ENCODE measurements at places on chromosomes 5 and 9.

DNA sequence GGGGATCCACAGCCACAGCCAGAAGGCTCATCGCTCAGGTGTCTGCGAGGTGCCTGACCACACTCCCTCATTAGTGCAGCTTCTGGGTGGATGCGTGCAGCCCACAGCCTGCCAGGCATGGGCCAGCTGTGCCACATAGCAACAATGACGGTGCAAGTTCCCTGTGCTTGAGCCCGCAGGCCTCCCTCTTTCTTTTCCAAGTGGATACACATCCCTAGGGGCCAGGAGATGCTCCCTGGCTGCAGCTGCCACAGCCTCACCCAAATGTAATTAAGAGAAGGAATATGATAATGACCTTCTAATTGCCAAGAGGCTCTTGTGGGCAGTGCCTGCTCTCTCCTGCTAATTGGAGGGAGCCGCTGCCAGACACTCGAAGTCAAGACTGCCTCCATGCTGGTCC lies 116.0 kb upstream of the PPP1R26 start:
- no peak for DNase-seq

GRCh38 chr5:54159153-54159892 lies 151.1 kb downstream of the ARL15 start:
- DNase-seq = no peak

DNA sequence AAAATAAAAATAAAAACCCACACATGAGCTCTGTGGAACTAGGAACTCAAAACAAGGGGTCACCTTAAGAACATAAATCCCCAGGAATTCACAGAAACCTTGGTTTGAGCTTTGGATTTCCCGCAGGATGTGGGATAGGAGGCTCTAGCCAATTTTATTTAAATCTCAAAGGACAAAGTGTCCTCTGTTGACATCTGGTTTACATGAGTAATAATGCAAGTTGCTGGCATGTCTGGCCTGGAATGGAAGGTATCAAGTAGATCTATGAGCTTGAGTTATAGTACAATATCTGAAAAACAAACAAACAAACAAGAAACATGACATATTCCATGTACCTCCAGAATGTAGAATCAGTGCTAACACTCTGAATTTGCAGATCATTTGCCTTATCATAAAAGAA lies 94.2 kb upstream of the SLIT3 start:
- DNase-seq = no peak

DNA sequence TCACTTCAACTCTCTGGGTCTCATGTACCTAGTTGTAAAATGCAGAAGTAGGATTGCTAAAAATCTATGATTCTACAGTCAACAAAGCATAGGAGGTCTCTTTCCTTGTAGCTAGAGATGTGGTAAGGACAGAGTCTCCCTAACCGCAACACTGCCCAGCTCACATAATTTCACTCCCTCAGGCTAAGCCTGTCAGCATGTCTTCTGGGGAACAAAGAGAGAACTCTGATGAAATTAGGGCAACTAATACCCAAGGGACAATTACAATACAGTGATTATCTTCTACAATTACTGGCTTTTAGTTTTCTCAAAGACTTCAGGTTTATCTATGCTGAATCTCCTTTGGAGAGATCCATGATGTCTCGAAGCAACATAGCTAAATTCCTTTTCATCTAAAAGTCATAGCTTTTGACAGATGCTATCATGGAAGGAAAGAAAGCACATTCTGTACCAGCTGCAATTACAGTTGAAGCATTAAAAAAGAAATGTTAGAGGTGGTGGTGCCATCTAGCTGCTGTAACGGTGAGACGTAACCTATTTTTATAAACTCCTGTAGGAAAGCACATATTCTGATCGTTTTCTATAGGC lies 141.1 kb upstream of the TARS1 start:
- no peak for DNase-seq

DNA sequence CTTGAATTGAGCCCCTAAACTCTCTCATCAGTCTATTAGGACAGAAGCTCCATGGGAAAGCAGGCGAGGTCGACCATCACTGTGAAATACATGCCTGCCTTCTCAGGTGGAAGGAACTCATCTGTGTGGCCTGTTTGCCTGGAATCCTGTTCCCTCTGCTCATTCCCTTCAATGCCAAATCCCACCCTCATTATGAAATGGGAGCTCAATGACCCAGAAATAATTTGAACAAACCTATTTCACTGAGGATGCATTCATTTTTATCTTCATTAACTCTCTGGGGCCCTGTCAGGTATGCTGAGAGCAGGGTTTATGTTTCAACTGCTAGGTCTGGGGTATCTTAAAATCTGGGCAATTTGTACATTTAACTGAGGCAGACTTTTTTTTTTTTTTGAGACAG lies 142.2 kb downstream of the MED27 start:
- DNase-seq = no peak

- DNase-seq = no peak
Observed at GRCh38 chr5:124027441-124027840, 515.5 kb downstream of the CSNK1G3 start.

GRCh38 chr9:35547889-35548418 lies 57.1 kb upstream of the TESK1 start:
- no peak for DNase-seq

DNA sequence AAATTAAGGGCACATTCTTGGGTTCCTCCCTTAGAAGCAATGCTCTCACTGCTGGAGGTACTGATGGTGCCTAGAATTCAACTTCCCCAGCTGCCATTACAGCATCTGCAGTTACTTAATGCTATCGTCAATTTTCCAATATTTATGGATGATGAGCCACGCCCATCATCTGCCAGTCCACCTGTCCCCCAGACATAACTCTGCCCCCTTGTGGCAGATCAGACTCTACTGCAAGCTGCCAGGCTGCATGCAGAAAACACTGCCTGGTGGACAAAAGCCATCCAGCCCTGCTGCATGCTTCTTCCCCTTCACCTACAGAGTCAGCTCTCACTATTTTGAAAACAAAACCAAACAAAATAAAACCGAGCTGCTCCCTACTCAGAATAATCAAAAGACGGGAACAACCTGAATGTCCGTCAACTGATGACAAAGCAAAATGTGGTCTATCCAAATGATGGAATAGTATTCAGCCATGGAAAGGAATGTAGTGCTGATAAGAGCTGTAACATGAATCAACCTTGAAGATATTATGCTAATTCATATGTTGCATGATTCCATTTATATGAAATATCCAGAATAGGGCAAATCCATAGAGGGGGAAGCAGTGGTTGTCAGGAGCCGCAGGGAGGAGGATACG lies 66.4 kb downstream of the RETREG1 start:
- DNase-seq = no peak

GRCh38 chr5:65076251-65076869 lies 307.6 kb downstream of the CWC27 start:
- DNase-seq = peak; percentile 3

DNA sequence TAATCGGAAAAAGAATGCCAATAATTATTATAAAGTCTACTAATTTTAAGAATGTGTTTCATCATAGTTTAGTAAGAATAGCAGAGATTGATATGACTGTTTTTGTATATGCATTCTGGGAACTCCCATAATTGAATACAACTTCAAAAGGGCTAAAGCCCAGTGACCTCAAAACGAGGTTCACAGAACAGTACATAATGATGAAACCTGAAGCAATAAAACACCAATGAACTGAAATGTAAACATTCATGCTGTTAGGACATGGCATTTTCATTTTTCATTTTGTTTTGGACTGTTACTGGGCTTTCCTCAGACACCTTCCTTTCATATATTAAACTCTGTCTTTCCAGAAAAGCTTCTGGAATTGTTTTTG lies 684 bp upstream of the JMY start:
- DNase-seq = no peak

- no peak for DNase-seq
Observed at GRCh38 chr5:138752341-138752950, 779 bp upstream of the CTNNA1 start.

- no peak for DNase-seq
Observed at GRCh38 chr9:135085830-135086546, 1.5 kb upstream of the OLFM1 start.

- no peak for DNase-seq
Observed at GRCh38 chr5:34905564-34905963, 9.7 kb downstream of the RAD1 start.

- no peak for DNase-seq
Observed at GRCh38 chr9:120934281-120934680, 7.7 kb upstream of the TRAF1 start.

DNA sequence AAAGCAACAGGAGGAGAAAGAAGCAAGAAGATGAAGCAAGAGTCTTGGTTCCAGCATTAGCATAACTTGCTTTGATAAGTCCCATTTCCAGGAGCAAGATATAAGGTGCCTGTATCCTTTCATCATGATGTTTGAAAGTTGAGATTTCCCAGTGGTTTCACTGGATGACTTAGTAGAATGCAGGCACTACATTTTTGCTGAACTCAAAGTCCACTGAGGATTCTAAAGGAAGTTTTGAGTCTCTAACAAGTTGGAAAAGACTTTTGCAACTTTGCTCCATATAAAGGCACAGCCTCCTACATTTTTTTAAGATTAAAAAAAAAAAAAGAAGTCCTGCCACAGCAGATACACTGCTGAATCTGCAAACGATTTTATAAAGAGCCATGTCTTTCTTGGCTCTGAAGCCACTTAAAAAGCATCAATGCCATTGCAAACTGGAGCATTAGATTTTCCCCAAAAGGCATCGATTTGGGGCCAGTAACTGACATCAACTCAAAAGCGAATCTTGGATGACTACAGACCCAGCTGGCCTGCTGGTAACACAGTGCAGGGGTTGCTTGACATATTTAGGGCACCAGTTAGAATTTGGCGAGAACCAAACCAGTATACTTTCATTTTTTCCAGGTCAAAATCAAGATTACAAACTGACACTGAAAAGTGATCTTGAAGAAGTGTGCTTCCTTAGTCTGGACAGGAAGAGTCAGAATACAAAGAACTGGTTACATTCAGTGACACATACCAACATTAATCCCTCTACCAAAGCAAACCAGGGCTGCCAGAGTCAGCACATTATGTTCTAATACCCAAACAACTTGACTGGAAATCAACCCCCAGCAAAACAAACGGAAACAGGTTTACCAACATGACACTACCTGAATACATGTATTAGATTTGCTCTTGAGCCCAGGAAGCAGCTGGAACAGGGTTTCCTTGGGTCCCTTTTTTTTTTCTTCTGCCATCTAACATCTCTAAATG lies 39.1 kb upstream of the KCNV2 start:
- no peak for DNase-seq

- no peak for DNase-seq
Observed at GRCh38 chr9:34372467-34373011, 4.2 kb downstream of the MYORG start.

- no peak for DNase-seq
Observed at GRCh38 chr9:36690412-36691168, 117.9 kb downstream of the MELK start.

DNA sequence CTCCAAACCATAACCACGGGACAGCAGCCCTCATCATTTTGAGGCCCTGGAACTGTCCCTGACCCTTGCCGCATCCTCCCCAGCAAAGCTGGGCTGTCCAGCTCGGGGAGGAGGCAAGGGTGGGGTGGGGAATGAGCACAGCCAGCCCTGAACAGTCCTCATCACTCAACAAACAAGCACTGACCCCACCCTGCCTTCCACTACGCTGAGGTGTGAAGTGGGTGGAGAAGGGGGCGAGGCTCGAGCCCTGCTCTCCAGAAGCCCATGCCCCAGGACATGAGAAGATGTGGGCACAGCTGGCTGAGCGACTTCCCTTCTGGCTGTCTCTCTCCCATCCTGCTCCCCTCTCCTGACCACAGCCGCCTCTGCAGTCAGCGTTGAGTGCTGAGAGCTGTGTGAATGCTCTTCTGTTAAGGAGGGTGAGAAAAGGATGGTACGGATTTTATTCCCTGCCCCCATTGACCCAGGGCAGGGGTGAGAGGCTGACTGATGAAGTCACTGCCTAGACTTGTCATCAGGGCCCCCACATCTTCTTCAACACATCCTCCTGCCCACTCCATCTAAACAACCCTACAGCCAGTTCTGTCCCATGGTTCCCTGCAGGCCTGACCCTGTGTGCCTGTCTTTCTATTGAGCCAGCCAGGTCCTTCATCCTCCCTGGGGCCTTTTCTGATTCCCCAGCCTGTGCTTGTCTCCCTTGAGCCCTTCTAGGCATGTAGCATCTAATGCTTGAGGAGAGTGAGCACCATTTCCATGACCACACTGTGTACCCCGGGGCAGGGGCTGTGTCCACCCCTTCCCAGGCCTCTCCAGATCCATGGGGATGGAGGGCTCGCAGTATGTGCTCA lies 276.0 kb downstream of the FSTL4 start:
- DNase-seq = no peak

- DNase-seq = no peak
Observed at GRCh38 chr5:72822944-72823343, 6.5 kb downstream of the TNPO1 start.

GRCh38 chr5:106827061-106827460 lies 843.7 kb downstream of the EFNA5 start:
- DNase-seq = no peak

GRCh38 chr5:111834926-111835599 lies 78.1 kb upstream of the NREP start:
- no peak for DNase-seq

GRCh38 chr9:133561976-133562554 lies 27.6 kb downstream of the ADAMTSL2 start:
- no peak for DNase-seq

GRCh38 chr5:118529361-118530144 lies 458.8 kb downstream of the DTWD2 start:
- no peak for DNase-seq

GRCh38 chr5:8184455-8185063 lies 315.6 kb downstream of the MTRR start:
- DNase-seq = no peak

- DNase-seq = no peak
Observed at GRCh38 chr5:139232147-139232724, 34.1 kb upstream of the SIL1 start.

GRCh38 chr5:127536687-127537086 lies 19.2 kb downstream of the PRRC1 start:
- no peak for DNase-seq

DNA sequence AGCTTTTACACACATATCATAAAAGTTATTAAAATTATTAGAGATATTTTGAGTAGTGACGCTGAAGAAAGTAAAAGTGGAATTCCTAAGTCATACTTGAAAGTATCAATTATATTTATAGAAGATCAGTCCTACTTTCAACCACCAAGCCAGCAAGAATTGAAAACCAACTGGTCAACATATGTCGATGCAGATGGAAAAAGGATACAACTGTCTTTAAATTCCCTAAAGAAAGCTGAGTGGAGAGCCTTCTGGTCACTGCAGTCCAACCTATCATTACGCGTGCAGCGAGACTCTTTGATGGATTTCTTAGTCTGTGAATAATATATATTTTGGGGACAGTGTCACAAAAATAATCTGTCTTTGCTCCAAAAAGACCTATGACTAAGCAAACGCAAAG lies 15.3 kb downstream of the MEF2C start:
- no peak for DNase-seq

DNA sequence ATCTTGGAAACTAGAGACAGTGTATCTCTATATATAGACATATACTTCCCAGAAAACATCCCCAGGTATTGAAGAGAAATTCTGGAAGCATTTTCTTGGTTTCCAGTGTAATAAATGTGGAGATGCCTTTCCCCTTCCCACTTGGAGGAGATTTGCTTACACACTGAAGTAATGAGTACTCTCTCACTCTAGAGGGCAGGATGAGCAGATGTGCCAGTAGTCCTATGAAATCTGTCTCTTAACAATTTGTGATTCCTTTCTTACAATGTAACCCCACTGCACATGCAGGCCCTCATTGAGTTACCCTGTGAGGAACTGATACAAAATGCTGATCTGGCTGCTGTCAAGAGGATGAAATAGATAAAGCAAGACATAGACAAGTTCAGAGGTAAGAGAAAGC lies 567.2 kb downstream of the SLCO4C1 start:
- no peak for DNase-seq
